ENCODE measurements at places on chromosomes 3 and 15. TPM values are rescaled to one million over a fixed set of nuclear protein-coding genes. Genes with fewer than 3 reads are reported as not detected.

The SLC22A14 gene
- total RNA-seq = 0.12 TPM

The PTX3 gene
- total RNA-seq = 12.7 TPM

The OR5K2 gene
- total RNA-seq = not detected

The KNL1 gene
- 90.1 TPM for total RNA-seq

The PIK3CA gene
- total RNA-seq = 19.0 TPM

The ISLR gene
- total RNA-seq = 2.5 TPM

The WNT5A gene
- 193 TPM for total RNA-seq

The ANKRD63 gene
- total RNA-seq = not detected

GRCh38 chr3:104982130-104982529 lies 384.6 kb upstream of the ALCAM start:
- DNase-seq = no peak

- DNase-seq = no peak
These were observed 46.8 kb upstream of the PCSK6 start for GRCh38 chr15:101536166-101536874.

- DNase-seq = peak; percentile 37
These were observed 281.7 kb upstream of the RASGRP1 start for GRCh38 chr15:38846346-38846745.

GRCh38 chr3:99709686-99710085 lies 71.3 kb downstream of the COL8A1 start:
- DNase-seq = no peak

DNA sequence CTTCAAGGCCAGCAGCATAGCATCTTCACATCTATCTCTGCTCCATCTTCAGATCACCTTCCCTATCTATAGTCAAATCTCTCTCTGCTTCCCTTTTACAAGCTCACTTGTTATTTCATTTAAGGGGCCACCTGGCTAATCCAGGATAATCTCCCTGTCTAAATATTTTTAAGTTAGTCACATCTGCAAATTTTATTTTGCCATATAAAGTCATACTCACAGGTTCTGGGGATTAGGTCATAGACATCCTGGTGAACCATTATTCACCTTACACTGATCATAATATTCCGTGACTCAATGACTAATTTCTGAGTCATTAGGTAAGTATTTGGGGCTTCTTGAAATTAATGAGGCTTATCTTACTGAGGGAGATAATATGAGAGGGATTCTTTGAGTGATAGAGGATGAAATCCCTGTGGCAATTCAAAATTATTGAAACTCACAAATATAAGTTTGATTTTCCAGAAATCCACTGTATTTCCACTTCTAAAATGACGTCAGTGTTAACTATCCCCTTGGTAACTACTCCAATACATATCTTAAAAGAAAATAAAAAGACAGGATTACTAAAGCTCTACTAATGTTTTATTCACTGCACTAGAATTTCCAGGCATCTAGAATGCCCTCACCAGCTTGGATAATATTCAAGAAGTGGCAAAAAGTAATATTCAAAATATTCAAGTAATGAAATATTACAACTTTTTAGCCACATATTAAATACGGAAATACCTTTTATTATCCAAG lies 93.7 kb upstream of the RBMS3 start:
- DNase-seq = peak; percentile 91

- no peak for DNase-seq
These were observed 48.2 kb upstream of the BOC start for GRCh38 chr3:113163152-113163551.

GRCh38 chr15:75831806-75832102 lies 11.5 kb upstream of the UBE2Q2 start:
- DNase-seq = no peak

- DNase-seq = no peak
These were observed 14.1 kb upstream of the CA12 start for GRCh38 chr15:63395730-63396151.

DNA sequence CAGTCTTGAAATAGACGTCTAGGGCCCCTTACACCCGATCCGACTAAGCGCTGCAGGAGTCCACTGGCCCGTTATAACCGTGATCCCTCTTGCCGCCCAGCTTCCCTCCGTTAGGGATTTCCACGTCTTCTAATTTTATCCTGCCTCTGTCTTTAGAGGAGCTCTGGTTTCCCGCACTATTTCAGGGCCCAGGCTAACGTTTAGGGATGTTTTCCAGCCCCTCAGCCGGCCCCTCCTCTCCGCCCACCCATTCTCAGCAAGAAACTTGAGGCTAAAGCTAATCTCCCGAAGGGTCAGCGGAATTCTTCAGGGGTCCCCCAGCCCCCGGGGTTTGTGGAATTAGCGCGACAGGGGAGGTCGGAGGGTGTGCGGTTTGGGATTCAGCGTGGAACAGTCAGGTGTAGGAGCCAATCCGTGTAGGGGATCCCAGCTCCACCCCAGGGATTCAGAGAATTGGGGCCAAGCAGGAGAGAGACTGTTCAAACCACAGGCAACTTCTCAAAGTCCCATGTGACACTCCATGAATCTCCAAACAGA lies 1.6 kb downstream of the PTX3 start:
- DNase-seq = peak; percentile 28

DNA sequence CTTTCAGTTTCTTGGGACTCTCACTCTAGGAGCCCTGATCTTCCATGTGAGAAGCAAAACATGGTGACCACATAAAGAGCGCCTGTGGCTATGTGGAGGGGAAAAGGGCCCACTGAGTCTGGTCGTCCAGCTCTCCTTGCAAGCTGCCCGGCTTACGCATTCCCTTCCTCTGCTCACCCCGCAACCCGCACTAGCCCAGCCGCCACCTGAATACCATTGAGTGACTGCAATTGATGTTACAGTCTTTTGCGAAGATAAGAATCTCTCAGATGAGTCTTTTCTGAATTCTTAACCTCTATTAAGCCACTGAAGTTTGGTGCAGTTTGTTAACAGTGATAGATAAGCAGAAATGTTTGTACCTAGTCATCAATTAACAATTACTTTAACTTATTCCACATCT lies 589.0 kb upstream of the DPPA4 start:
- peak; percentile 88 for DNase-seq

DNA sequence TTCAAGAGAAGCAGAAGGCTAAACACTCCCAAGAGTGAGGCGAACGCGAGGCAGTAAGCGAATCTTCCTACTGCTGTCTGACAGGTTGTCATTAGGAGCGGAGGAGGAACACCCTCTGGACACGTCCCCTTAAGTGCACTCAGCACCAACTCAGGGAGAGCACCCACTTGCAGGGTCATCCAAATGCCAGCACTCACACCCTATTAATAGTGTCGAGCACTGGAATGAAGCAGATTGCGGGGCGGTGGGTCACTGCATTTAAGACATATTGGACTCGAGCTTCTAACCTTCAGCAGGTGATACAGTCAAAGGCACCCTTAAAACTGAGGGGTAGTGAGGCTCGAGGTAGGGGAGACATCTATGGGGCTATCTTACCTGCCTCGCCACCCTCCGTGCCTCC lies 28.7 kb downstream of the SH3BP5 start:
- DNase-seq = no peak

DNA sequence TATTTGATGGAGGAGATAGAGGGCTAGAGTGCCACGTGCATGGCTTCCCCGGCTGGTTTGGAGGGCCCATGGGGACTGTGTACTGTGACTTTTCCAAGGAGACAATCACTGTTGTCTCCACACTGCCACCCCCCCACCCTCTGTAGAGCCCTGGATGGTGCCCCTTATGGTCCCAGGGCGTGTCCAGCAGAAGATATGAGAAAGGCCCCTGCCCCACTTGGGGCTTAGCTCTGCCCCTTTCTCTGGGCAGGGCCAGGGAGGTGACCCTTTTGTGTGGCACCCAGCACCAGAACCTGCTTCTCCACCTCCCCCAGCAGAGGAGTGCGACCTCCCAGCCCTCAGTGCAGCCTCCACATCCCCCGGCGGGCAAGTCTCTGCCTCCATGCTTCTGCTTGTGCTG lies 32.1 kb downstream of the SPSB4 start:
- DNase-seq = no peak

DNA sequence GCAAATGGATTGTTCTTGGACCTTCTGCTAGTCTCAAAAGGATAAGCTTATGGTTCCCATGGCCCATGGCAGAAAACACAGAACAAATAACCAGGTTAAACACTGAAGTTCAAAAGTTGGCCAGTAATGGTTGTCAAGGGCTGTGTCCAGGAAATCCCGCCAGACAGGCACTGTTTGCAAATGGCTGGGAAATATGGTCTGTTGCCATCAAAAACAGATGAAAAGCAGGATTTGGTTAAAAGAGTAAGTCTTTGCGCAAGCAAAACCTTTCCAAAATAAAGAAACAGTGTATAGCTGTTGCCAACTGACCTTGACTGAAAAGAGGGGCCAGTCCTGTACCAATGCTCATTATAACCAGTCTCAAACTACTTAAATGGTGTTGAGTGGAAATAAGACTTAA lies 58.6 kb downstream of the WWTR1 start:
- DNase-seq = no peak

GRCh38 chr15:98421419-98422129 lies 226.8 kb upstream of the IGF1R start:
- peak; percentile 41 for DNase-seq

DNA sequence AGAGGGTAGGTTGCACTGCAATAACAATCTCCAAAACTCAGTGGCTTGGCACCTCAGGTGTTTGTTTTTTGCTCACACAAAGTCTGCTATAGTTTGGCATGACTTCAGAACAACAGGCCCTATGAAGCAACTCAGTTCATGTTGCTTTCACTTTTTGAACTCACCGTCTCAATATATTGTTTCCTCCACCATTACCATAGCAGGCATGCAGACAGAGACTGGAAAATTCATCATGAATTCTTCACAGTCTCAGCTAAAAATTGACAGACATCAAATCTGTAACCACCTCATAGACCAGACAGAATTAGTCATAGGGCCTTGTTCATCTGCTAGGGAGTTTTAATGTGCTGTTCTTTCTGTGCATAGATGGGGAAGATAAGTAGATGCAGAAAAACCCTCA lies 161.4 kb upstream of the POU1F1 start:
- peak; percentile 1 for DNase-seq

- peak; percentile 56 for DNase-seq
These were observed 4.4 kb upstream of the IQSEC1 start for GRCh38 chr3:13077431-13078162.

- peak; percentile 60 for DNase-seq
These were observed 110.1 kb downstream of the DNAH12 start for GRCh38 chr3:57434041-57434440.

- DNase-seq = peak; percentile 79
These were observed 458.3 kb downstream of the MFSD1 start for GRCh38 chr3:159260049-159260662.

GRCh38 chr3:114179575-114179974 lies 723 bp upstream of the DRD3 start:
- DNase-seq = peak; percentile 42

DNA sequence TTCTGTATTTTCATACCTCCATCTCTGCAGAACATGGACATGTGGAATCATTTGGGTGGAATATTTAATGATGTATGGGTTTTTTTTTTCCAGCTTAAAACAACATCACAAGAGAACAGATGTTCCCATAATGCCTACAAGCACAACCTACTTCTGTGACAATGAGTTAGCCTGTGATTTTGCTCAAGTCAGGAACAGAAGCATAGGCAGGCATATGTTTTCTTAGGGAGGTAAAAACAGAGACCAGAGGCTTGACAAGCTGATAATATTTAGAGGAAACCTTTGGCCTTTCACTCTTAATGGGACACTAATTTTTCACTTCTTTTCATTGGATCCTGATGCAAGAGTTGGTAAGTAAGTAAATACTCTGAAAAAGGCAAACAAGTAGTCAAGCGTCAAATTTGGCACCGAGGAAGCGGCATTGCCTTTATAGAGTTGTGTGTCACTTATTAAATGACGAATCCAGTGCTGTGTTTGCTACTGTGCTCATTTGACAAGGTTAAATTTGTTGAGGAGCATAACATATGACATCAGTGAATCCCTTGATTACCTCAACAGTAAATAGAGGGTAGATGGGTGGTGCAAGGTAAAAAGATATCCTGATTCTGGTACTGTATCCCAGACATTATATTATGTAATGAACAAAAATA lies 66.7 kb upstream of the RBMS3 start:
- DNase-seq = no peak

DNA sequence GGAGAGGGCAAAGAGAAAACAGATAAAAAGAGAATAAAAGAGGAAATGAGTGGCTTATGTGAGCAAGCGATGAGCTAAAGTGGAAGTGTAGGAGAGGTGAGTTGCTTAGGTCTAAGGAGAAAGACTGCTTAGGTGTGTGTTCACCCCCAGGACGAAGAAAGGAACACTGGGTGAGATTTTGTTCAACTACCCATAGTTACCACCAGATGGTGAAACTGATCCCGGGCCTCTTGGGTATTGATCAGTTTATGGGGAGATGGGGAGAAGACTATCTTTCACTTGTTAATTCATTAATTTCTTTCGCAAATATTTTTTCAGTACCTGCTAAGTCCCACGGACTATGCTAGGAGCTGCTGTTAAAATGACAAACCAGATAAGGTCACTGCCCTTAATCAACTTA lies 33.9 kb downstream of the GAP43 start:
- DNase-seq = no peak

DNA sequence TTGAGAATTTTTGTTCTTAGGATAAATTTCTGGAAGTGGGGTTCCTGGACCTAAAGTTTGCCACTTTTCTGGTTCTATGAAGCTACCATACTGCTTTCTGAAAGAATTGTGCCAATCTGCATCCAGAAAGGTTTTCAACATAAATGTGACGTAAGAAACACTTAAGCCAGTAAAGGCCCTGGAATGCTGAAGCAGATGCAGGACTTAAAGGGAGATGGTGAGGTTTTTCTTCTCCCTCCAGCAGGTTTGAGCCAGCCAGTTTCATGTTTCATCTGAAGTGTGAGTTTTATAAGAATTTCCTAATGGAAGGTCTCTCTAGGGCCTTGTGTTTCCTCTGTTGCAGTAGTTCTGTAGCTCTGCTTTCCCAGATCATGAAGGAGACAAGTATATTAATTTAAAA lies 33.1 kb downstream of the ZNF592 start:
- DNase-seq = no peak

- DNase-seq = no peak
These were observed 107.5 kb upstream of the THBS1 start for GRCh38 chr15:39473298-39473947.

DNA sequence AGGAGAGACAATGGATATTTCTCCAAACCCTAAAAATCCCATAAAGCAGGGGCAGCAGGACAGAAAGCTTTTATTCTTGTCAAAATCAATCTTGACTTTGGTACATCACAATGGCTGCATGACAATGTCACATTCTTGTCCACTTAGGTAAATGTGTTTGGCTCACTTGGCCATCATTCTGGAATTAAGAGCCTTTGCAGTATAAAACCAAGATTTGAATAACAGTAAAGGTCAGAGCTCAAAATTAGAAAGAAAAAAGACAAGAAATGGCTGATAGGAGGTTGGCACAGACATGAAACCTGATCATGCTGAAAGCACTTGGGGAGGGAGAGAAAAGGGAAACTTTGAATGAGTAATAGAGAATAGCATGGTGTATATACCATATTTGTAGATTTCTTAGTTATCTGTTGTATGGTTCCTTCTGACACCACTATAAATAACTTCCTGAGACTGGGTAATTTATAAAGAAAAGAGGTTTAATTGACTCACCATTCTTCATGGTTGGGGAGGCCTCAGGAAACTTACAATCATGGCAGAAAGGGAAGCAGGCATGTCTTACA lies 158.5 kb upstream of the SGO1 start:
- no peak for DNase-seq

All from RPMI7951 (cell line).